ENCODE measurements at places on chromosomes 1 and 21.

DNA sequence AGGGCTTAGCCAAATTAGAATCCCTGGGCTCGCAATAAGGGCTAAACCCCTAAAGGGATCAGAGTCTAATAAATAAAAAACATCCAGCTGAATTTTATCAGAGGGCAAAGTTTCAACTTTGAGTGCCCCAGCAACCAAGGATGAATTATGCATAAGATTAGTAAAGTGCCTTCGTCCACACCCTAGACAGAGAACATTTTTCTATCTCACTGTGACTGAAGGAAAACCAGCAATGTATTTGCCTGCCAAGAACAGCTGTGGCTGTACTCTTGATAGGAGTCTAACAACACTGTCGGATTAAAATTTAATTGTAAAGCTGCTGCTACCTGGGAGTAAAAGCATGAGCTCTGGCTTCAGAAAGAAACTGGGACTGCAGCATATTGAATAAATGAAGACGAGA, 23.3 kb downstream of the WNT2B start:
- no peak for DNase-seq

DNA sequence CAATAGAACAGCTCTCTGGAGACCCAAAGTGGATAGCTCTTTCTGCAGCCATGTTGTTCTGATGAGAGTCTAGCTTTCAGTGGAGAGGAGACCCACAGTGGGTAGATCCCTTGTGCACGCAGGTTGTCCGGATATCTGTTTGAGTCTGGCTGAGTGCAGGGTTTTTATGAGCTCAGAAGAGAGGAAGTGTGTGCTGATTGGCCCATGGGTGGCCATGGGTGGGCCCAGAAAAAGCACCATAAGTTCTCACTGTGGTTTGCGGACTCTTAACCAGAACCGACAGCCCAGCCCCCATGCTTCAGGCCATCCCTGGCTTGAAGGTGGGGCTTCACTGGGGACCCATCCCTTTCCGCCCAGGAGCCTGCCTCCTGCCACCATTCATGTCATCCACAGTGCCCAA, 17.0 kb downstream of the FAM20B start:
- no peak for DNase-seq

- DNase-seq, result no peak
These were observed 1.4 kb upstream of the GPR161 start for GRCh38 chr1:168138134-168138533.

DNA sequence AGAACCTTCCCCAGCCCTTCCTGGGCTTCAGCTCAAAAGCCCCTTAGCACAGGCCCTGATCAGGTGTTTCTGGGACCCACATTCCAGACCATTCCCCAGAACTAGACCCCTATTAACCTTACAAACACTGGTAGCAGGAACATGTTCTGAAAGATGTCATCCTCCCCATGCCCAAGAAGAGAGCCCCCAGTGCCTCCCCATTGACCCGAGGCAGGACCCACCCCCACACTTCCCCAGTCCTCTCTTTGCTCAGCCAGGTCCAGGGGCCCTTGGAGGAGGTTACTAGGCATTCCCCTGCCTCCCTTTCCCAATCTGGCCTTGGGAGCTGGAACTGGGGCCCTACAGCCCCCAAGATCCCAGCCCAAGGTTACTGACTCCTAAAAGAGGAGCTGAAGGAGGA, 38.9 kb upstream of the HMGB4 start:
- DNase-seq, result no peak

DNA sequence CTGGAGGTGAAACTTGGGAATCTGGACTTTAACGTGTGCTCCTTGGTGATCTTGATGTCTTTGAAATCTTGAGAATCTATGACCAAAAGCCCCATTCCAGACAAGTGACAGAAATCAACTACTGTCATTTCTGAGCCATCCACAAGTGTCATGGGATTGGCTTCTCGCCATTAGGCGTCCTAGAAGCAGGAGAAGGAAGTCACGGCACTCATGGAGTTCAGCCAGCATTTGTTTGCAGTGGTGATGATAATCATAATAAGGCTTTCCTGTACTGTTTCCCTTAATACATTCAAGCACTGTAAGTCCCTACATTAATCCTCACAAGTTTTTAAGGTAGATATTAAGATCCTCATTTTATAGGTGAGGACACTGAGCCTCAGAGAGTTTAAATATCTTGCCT, 11.9 kb downstream of the F5 start:
- no peak for DNase-seq

- peak; percentile 49 for DNase-seq
These were observed 55.4 kb downstream of the CAMK2N1 start for GRCh38 chr1:20430355-20431175.

GRCh38 chr1:78699813-78700212, 50.2 kb downstream of the IFI44 start:
- no peak for DNase-seq

GRCh38 chr1:118948351-118948750, 39.8 kb downstream of the TBX15 start:
- no peak for DNase-seq

DNA sequence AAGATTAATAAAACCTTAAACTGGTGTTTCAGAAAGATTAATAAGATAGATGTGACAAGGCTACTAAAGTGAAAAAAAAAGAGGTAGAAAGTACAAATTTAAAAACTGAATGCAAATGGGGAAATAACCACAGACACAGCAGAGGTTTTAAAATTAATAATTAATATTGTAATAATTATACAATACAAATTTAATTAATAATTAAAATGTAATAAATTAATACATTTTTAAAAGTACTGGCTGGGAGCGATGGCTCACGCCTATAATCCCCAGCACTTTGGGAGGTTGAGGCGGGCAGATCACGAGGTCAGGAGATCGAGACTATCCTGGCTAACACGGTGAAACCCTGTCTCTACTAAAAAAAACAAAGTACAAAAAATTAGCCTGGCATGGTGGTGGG, 26.8 kb downstream of the CD2 start:
- DNase-seq, result no peak

- DNase-seq, result no peak
These were observed 63.4 kb upstream of the MCOLN3 start for GRCh38 chr1:85111695-85112094.

DNA sequence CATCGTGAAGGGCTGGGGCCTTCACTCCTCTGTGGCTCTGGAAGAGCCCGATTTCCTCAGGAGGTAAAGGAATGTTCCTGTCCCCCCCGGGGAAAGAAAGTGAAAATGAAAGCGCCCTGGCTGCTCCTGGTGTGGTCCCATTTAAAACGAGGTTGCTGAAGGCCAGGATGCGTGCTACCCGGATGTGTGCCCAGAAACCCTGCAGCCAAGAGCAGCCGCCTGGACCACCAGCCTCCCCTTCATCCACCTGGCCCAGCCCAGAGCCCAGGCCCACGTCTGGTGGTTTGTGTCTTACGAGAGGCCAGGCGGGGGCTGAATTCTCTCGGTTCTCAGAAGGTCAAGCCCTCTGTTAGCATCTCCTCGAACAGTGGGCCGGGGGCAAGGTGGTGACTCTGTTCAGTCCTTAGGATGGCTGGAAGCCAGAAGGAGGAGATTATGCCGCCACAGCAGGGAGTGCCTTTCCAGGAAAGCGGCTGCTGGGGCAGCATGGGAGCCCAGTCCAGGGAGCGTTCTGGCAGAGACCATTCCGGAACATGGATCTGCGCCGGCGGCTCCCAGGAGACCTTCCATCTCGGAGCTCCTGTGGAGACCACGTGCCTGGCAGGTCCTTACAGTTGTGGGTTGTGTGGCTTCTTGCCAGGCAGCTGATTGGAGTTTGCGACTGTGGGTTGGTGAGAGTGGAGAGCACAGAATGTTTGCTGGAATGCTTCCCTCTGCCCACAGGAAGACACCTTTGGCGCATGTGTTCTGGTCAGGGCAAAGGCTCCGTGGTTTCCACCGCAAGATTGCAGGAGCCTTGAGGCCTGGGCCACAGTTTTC, 1.4 kb downstream of the GUK1 start:
- no peak for DNase-seq

DNA sequence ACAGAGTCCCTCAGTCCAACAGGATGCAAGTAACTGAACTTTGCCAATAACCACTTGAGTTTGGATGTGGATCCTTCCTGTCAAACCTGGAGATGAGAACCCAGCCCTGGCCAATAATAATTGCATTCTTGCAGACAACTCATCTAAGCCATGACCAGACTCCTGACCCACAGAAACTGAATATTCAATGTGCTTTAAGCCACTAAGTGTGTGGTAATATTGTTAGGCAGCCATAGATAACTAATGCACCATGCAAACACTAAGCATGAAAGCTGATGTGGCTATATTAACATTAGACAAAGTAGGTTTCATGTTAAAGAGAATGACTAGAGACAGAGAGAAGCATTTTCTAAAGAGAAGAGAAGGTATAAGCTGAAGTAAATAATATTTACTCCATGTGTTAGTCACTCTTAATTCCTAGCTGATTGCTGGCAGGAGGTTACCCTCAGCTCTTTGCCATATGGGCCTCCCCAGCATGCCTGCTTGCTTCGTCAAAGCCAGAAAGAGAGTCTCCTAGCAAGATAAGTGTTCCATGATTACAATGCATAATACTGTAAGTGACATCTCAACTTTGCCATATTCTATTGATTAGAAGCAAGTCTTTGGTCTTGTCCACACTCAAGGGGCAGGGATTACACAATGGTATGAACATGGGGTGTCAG, 276.4 kb upstream of the PLXNA2 start:
- no peak for DNase-seq

- DNase-seq, result no peak
These were observed 2.9 kb downstream of the IFI6 start for GRCh38 chr1:27668808-27669723.

DNA sequence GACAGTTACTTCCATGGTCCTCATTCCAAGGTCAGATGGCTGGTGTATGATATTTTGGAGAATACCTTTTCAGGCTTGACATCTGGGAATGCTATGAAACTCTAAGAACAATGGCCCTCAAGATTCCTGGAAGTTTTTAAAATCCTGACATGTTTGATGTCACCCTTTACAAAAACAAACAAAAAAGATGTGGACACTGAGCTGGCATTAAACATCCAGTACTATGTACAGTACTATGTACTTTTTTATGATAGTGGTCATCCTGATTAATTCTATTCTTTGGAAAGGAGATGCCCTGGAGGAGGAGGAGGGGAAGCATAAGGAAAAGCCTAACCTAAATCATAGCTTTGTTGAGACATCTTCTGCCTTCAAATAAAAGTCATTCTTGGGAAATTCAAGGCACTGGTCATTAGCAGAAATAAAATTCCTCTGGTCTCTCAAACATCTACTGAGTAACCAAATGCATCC, 235.4 kb downstream of the HMCN1 start:
- DNase-seq, result no peak

- no peak for DNase-seq
These were observed 43.2 kb upstream of the TMEM51 start for GRCh38 chr1:15110128-15110866.

DNA sequence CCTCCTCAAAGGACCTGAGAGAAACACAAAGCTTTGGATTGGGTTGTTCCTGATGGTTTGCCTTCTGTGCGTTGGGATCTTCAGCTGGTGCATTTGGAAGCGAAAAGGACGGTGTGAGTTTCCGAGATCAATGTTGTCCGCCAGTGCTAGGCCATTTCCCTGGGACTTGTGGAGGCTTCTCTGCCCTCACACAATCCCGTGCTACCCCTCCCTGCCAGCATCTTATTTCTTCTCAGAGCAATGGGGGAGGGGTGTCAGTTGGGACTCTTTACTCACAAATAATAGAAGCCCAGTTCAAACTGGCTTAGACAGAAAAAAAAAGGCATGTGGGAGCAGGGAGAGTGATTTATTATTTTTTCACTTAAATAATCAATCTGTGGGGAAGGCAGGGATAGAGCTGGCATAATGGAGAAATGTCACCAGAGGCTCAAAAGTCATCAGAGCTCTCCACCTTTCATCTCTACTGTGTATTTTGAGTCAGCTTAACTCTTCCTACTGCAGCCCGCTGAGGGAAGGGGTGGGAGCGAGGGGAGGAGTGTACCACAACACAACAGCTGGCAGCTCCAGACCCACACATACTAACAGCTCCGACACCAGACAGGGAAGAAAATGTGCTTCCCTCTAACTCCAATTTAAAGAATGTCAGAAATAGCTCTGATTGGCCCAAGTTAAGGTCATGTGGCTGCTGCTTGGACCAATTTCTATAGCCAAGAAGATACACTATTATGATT, 22.4 kb downstream of the LY9 start:
- no peak for DNase-seq

GRCh38 chr21:33945652-33946270, 30.2 kb upstream of the ATP5PO start:
- no peak for DNase-seq

DNA sequence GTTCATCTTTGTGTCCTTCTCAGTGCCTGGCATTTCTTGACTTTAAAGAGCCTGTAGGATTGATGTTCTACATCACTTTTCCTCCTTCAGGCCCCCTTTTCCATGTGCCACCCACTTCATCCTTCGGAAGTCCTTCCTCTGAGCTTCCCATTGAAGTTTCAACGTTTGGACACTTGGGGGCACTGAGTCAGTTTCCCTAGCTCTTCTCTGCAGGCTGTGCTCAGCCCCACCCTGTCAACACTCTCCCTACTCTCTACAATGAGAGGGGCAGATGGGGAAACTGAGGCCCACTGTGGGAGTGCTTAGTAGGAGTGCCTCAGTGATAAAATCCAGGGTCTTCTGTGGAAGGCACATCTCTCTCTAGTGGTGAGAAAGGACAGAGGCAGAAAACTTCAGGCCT, 11.9 kb downstream of the KCNJ10 start:
- DNase-seq, result peak; percentile 69

DNA sequence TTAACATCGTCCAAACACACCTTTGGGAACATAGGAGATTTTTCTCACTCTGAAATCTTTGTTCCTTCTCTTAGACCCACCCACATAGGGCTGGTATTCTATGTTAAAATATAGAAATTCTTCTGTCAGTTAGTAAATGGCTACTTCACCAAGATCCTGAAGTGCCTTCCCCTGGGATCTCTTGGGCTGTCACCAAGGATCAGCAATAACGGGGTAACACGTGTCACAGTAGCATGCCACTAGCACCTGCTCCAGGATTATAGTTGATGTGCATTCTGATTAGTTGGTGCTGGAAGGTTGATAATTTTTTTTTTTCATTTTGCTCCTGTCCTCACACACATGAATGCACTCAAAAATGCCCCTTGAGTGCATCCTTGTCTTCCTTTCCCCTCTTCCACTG, 298.7 kb downstream of the NTNG1 start:
- DNase-seq, result no peak

DNA sequence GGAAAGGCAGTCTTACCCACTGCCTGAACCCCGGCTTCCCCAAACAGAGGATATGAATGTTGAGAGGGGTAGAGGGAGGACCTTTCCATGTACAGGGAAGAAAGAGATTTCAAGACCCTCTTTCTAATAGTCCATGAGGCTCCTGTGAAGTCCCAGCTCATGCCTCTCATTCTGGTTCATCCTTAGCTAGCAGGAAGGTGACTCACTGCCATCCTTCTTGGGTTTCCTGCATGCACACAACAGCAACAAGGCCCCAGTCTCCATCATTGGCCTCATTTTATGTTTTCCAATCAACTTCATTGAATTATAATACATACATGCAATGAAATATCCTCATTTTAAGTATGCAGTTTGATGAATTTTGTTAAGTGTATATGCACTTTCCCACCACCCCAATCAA, 46.2 kb downstream of the SYT2 start:
- DNase-seq, result no peak

DNA sequence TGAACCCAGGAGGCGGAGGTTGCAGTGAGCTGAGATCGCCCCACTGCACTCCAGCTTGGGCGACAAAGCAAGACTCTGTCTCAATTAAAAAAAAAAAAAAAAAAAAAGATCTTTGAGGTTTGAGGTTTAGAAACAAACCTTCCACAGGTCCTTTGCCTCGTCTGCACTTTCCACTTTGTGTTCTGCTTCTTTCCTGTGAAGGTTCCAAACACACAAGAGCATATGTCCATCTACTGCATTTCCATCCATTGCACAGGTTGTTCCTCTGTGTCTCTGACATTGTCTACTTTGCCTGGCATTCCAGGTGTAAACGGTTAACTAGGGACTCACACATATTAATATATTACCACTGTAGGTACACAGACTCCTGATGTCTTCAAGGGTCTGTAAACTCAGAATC, 40.1 kb downstream of the DSTYK start:
- DNase-seq, result no peak

All from globus pallidus (tissue), 1 donor.